ENCODE measurements at places on chromosomes 4 and X.

GRCh38 chrX:67328476-67328875 is 215.3 kb upstream of the AR start:
- DNase-seq = no peak

- no peak for DNase-seq
Measured at GRCh38 chr4:123120473-123120872, 198.1 kb upstream of the NUDT6 start.

DNA sequence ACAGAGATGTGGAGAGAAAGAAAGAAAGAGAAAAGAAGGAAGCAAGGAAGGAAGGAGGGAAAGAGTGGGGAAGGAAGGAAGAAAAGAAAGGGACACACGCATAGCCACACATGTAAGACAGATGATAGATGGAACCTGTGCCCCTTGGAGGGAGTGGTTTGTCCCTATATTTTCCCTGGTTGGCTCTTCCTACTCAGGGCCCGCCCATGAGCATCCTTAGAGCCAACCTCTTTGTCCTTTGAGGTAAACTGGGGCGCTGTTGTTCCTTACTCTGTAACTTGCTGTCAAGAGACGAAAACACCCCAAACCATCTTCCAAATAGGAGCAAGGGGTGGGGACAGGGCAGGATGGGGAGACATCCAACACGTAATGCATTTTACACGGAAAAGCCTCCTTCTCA is 220.9 kb downstream of the MAML3 start:
- DNase-seq = no peak

DNA sequence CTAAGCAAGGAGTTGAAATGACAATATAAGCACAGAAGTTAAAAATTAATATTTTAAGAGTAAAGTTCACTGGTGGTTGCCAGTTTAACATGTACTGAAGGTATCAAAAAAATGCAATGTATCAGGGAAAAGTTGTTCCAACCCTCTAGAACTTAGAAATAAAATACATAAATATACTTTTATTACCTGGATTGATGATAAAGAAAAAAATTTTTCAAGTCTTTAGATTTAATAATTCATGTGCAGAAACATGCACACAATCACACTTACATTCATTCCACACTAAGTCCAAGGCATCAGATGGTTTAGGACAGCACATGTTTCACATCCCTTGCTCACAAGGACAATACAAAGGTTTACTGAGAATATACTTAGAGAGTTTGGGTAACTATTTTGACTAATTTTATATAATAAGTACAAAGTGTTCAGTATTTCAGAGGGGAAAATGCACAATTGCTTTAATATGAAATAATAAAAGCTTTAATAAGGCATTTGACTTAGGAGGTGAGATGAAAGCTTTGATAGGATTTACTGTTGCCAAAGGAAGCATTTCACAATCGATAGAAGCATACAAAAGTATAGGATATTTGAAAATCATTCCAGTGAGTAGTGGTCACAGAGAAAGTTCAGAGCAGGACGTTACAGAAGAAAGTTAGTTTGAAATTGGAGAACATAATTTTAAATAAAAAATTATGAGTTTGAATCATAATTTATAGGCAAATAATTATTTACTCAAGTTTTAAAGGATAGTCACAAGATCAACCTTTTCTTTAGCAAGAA is 392 bp upstream of the UGT2A3 start:
- DNase-seq = no peak

DNA sequence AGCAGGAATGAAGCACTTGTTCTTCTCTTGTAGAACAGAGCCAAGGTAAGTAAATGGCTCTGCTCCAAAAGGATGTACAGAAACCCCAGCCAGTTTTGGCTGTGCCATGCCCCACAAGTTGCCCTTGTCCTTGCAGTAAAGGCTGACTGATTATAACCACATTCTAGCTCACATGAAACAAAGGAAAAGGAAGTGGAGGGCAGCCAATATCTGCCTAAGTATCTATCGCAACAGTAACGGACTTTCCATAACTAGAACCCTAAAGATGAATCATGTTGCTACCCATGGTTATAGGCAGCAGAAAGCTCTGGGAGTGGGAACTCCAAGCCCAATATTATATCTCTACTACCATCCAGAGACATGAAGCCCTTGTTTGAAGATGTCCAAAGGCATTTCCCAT is 95.7 kb downstream of the COMMD8 start:
- peak; percentile 19 for DNase-seq
